ENCODE measurements at places on chromosomes 1 and 21.
A peak's percentile ranks its signal among the peaks of the same experiment; 100 is the strongest.

GRCh38 chr1:225868631-225869330, 13.4 kb downstream of the TMEM63A start:
- DNase-seq = no peak

GRCh38 chr21:35007348-35007747, 41.8 kb downstream of the RUNX1 start:
- no peak for DNase-seq

GRCh38 chr1:27357281-27358037, 9.3 kb downstream of the MAP3K6 start:
- peak; percentile 74 for DNase-seq

DNA sequence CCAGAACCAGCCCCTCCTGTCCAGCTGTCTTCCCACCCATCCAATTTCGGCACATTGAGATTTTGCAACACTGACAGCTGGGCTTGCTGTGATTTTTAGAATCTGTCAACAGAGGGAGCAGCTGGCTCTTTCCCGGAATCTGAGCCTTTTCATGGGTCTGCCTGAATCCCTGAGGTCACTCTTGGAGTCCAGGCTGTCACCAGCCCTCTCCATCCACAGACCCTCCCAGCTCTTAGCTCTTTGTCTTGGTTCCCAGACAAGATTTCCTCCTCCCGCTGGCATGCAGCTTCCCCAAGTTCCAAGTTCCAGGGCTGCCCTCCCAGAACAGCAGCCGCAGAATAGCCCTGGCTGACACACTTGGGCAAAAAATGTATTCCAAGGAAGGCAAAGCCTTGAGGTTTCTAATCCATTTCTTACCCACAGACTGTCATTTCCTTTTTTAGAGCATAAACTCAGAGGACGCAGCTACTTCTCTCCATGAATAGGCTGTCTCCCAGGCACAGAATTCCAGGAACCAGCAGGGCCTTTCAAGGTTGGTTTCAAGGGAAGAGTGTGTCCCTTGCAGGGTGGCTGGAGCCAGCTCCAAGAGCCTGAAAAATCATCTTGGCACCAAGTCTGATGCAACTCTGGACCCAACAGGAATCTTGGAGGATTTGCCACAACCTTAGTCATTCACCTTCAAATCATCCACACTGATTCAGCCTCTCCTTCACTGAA, 7.1 kb upstream of the TMEM61 start:
- DNase-seq = no peak

- DNase-seq = no peak
Measured at GRCh38 chr1:57470036-57470435, 46.2 kb upstream of the DAB1 start.

- no peak for DNase-seq
Measured at GRCh38 chr1:43600033-43601020, 49.6 kb upstream of the KDM4A start.

- DNase-seq = no peak
Measured at GRCh38 chr1:205301205-205301821, 20.2 kb downstream of the NUAK2 start.

GRCh38 chr1:155977690-155978324, 540 bp downstream of the ARHGEF2 start:
- DNase-seq = no peak

GRCh38 chr1:10242811-10243210, 32.4 kb downstream of the KIF1B start:
- no peak for DNase-seq

DNA sequence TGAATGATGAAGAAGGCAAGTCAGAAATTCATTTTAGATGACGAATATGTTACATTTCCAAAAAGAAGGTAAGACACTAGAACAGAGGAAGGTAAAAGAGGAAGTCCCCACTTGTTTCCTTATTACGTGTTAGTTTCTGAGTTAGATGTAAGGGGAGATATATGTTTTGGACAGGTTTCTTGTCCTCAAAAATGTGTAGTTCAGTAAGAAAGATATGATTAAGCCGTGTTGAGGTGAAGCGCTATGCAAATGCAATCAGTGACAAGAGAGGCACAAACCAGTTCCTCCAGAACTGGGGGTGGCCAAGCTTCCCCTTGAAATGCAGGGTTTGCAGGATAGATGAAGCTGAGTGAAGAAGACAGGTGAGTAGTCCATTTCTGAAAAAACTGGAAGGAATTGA, 293.3 kb upstream of the RUNX1 start:
- no peak for DNase-seq
